ENCODE measurements at places on chromosomes 4 and X. TPM values are rescaled to one million over a fixed set of nuclear protein-coding genes. Genes with fewer than 3 reads are reported as not detected.

ZNF718 gene
- 4.5 TPM for total RNA-seq

LANCL3 gene
- total RNA-seq, result 0.38 TPM

COL4A6 gene
- total RNA-seq, result 3.7 TPM

MOSPD2 gene
- total RNA-seq, result 10.9 TPM

NR3C2 gene
- total RNA-seq, result 8.5 TPM

BEND4 gene
- not detected for total RNA-seq

RBM10 gene
- 73.2 TPM for total RNA-seq

SEC24B gene
- total RNA-seq, result 10.4 TPM

GAGE12J gene
- not detected for total RNA-seq

ARMCX5 gene
- 17.5 TPM for total RNA-seq

EIF2S3 gene
- 373 TPM for total RNA-seq

ARHGEF6 gene
- total RNA-seq, result 18.0 TPM

All from regular cardiac myocyte (primary cell).